ENCODE measurements at places on chromosomes 4 and X. TPM values are rescaled to one million over a fixed set of nuclear protein-coding genes. Genes with fewer than 3 reads are reported as not detected.

DNA sequence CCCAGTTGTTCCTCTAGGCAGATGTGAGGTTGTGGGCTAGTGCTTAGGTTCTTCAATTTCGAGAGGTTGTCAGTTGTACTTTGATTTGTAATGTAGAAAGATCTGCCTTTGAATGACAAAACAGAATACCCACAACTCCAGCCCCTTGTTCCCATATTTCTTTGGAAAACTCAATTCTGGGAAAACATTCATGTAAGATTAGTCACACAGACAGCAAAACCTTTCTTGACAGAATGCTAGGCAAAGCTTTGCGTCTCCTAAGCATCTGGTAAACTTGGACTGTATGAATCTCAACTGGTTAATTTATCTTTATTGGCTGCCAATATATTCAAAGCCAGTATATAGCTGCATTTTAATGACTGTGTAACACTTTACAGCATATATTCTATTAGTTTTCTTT, 34.9 kb downstream of the NOCT start:
- no peak overlapping the region for H3K4me3 ChIP-seq
- no peaks in the 10 kb centered on the region for H3K27me3 ChIP-seq
- no peak for DNase-seq
- no peaks in the 10 kb centered on the region for H3K4me1 ChIP-seq
- H3K36me3 ChIP-seq = no peaks in the 10 kb centered on the region
- no peak overlapping the region for H3K27ac ChIP-seq

- H3K36me3 ChIP-seq = no peaks in the 10 kb centered on the region
- no peaks in the 10 kb centered on the region for H3K4me1 ChIP-seq
- H3K4me3 ChIP-seq = no peak overlapping the region
- no peak for DNase-seq
Observed at GRCh38 chrX:128676651-128677050, 624.4 kb upstream of the ACTRT1 start.

DNA sequence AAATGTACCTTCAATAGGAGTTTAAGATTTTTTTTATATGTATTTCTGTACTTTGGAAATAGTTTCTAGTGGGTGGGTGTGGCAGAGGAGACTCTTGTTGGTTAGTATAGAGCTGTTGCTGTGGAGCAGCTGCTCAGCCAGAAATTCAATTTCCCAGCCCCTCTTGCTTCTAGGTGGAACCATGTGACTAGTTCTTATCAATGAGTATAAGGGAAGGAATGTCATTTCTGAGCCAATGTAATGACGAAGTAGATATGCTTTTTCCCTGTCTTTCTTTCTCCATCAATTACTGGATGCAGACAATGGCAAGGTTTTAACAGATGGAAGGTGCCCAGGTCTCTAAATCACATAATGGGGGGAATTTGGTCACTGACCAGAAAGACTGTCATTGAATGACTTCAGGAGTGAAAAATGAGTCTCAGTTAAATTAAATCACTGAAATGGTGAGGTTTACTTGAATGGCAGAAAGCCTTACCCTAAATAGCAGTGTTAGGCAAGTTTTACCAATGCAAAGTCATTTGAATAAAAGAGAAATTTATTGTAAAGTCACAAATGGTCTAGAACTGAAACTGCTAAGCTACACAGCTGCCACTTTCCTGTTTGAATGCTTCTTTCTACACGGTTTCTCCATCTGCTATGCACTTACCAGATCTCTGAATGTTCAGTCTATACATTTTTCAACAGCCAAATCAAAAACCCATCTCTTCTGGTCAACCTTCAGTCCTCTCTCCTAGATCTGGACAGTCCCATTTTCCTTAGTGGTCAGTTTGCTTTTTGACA, 795.4 kb upstream of the MAGEB2 start:
- DNase-seq = no peak
- H3K27ac ChIP-seq = no peak overlapping the region
- no peaks in the 10 kb centered on the region for H3K36me3 ChIP-seq
- no peak overlapping the region for H3K4me3 ChIP-seq
- H3K27me3 ChIP-seq = no peaks in the 10 kb centered on the region

GRCh38 chr4:79466621-79467020, 58.6 kb upstream of the GK2 start:
- H3K4me1 ChIP-seq = no peaks in the 10 kb centered on the region
- no peaks in the 10 kb centered on the region for H3K27me3 ChIP-seq
- no peaks in the 10 kb centered on the region for H3K36me3 ChIP-seq

GRCh38 chrX:74272230-74272629, 31.8 kb upstream of the ZCCHC13 start:
- H3K36me3 ChIP-seq = no peaks in the 10 kb centered on the region
- no peak for DNase-seq
- H3K4me1 ChIP-seq = no peaks in the 10 kb centered on the region
- H3K27me3 ChIP-seq = no peaks in the 10 kb centered on the region

- H3K4me3 ChIP-seq = no peak overlapping the region
- no peaks in the 10 kb centered on the region for H3K4me1 ChIP-seq
- DNase-seq = no peak
- no peak overlapping the region for H3K27ac ChIP-seq
Observed at GRCh38 chr4:25174674-25175073, 14.4 kb upstream of the SEPSECS start.

GRCh38 chr4:153788413-153789276, at the start of gene SFRP2:
SFRP2 (minus strand) TSS chr4:153789083; CDS start chr4:153788835, 248 bp downstream.
- peaks cover 33% of the 10 kb centered on the region for H3K27me3 ChIP-seq
- no peaks in the 10 kb centered on the region for H3K4me1 ChIP-seq
- H3K4me3 ChIP-seq = no peak within 1 kb of the TSS
- no peaks in the 10 kb centered on the region for H3K36me3 ChIP-seq
- no peak within 1 kb of the TSS for H3K27ac ChIP-seq

DNA sequence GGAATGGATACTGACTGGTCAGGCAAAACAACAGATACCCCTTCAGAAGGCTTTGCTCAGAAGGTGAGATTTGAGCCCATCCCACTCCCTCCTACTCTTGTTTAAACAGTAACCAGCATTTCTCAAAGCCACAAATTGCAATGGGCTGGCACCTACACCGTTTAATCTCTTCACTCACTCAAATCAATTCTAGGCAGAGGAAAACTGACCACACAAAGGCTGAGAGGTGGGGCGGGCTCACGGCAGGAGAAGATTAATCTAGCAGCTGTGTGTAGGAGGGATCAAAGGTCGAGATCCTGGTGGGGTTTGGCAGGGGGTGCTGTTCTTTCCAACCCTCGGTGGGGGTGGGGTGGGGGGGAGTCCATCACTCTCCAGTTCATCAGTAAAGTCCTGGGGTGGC, 622.4 kb downstream of the BCOR start:
- H3K4me3 ChIP-seq = no peak overlapping the region
- H3K4me1 ChIP-seq = no peaks in the 10 kb centered on the region
- DNase-seq = no peak
- no peaks in the 10 kb centered on the region for H3K36me3 ChIP-seq
- no peak overlapping the region for H3K27ac ChIP-seq

DNA sequence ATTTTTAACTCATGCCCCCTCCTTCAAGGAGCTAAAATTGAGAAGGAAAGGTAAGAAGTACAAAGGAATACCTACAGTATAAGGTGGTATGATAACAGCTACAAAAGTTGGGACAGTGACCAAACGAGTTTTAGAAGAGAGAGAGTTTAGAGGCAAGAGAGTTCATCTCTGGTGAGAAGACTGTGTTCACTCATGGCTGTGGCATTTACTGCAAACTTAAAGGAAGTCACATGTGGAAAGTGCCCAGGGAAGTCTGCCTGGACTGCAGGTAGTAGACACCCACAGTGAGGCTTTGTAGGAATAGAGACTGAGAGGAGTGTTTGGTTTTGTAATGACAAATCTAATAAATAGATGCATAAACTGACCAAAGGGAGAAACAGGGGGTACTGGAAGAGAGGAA, 493.5 kb downstream of the IL15 start:
- H3K4me3 ChIP-seq = no peak overlapping the region
- no peak for DNase-seq
- no peak overlapping the region for H3K27ac ChIP-seq
- H3K4me1 ChIP-seq = no peaks in the 10 kb centered on the region

DNA sequence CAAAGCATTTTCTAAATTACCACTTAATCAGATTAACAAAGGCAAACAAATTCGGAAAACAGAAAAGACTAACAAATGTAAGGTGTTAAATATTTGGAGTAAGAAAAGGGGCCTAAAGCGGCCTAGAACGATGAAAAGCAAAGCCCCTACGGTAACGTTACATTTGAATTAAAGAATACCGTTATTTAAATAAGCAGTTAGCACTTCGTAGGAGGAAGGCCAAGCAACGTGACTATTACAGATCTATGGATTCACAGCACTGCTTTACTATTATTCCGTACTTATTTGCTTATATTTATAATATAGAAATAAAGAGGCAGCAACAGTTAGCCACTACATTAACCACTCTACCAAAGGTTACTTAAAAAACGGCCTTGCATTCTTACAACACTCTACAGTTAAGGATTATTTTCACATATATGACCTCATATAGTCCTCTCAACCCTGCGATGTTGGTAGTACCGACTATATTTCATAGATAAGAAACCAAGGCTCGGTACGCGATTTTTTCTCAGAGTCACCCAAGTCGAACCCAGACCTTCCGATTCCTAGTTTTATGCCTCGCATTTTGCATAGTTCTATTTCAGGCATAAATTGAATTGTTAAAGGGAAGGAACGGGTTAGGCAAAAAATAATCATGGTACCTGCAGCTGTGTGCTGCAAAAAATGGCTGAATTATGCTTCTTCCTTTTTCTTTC, 2.9 kb downstream of the KLHL15 start:
- no peaks in the 10 kb centered on the region for H3K27me3 ChIP-seq
- peak overlapping the region; percentile 67 for H3K4me3 ChIP-seq
- H3K27ac ChIP-seq = peak overlapping the region; percentile 97
- DNase-seq = no peak
- no peaks in the 10 kb centered on the region for H3K4me1 ChIP-seq

DNA sequence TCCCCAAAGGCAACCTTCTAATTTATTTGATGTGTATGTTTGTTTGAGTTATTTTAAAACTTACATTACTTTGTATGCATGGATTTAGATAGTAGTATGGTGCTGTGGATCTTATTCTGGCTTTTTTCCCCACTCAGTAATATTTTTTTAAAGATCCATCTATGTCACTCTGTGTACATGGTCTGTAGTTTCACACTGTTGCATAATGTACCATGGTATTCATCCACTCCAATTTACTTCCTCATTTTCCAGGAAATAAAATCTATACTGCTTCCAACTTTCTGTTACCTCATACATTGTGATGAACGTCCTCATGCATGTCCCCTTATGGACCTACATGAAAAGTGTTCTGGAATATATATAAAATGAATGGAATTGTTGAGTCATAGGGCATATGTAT, 17.6 kb downstream of the ARMCX2 start:
- DNase-seq = no peak
- H3K4me3 ChIP-seq = no peak overlapping the region
- no peak overlapping the region for H3K27ac ChIP-seq
- no peaks in the 10 kb centered on the region for H3K27me3 ChIP-seq
- H3K36me3 ChIP-seq = no peaks in the 10 kb centered on the region

DNA sequence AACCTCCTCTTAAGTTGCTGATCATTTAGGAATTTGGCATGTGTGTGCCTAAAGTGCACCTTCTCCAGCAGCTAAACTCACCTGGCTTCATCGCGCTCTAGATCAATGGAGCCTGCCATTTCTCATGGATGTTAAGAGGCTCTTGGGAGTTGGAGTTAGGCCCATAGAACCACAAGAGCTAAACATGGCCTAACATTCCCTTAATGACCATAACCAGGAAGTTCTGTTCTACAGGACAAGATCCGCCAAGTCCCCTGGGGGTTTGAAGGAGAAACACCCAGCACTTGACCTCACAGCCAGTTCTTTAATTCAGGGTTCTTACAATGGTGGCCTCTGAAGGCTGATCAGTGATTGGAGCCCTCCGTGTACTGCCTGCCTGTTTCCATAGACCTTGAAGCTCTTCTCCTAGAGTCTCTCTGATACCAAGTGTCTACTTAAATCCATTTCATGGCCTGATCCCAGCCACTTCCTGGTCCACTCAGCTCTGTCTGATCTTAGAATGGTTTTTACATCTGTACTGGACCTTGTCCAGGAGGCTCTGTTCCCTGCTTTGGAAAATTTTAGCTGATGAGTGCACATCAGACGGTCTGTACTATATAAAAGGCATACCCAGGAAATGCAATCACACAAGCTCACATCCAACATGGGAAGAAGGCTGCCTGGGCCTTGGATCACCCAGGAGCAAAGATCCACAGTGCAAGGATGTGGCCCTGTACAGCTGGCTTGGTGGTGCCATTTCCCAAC, 45.1 kb downstream of the RPS3A start:
- H3K27ac ChIP-seq = no peak overlapping the region
- H3K4me3 ChIP-seq = no peak overlapping the region
- DNase-seq = no peak
- H3K4me1 ChIP-seq = no peaks in the 10 kb centered on the region
- H3K27me3 ChIP-seq = no peaks in the 10 kb centered on the region

DNA sequence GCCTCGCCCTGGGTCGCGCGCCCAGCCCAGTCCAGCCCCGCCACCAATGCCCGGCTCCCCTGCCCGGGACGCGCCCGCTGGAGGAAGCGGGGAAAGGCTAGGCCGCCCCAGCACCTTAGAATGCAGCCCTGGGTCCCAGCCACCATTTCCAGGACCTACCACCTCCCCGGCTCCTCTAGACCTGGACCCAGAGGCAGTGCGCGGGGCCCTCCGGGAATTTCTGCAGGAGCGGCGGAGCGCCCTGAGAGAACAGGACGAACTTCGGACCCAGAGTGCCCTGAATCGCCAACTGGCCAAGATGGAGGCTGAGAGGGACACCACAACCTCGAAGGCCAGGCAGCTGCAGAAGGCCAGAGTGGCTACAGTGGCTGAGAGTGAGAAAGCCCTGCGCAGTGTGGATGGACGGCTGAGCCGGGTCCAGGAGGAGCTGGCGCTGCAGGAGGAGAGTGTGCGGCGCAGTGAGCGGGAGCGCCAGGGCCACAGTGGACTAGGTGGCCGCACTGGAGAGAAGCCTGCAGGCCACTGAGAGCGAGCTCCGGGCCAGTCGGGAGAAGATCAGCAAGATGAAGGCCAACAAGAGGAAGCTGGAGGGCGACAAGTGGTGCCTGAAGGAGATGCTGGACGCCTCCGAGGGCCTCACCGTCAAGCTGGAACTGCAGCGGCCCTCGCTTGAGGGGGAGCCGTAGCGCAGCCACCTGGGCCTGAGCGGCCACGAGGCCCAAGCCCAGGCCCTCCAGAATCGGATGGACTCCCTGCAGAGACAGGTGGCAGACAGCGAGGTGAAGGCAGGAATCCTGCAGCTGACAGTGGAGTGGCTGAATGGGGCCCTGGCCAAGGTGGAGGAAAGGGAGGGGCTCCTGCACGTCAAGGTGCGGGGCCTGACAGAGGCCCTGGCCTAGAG, 15.5 kb downstream of the SMIM10L2A start:
- H3K36me3 ChIP-seq = no peaks in the 10 kb centered on the region
- no peaks in the 10 kb centered on the region for H3K4me1 ChIP-seq
- no peak overlapping the region for H3K4me3 ChIP-seq
- H3K27me3 ChIP-seq = no peaks in the 10 kb centered on the region
- no peak overlapping the region for H3K27ac ChIP-seq

DNA sequence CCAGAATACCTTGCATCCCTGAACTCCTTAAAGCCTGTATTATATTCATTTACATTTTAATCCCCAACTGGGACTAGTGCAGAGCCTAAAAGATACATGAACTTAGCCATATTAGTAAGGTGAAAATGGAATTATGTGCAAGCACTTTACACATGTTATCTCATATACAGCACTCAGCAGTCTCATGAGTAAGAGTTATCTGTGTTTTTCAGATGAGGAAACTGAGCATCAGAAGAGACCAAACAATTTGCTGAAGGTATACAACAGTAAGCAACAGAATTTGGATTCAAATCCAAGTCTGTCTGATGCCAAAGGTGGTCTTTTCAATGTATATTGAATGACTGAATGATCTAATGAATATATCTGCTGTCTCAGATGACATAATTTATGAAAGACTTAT, 12.3 kb downstream of the ATP7A start:
- H3K36me3 ChIP-seq = no peaks in the 10 kb centered on the region
- no peaks in the 10 kb centered on the region for H3K4me1 ChIP-seq
- no peak for DNase-seq
- no peaks in the 10 kb centered on the region for H3K27me3 ChIP-seq
- no peak overlapping the region for H3K4me3 ChIP-seq

Gene STK26
- 3.7 TPM for total RNA-seq

Gene GABRE
- 8.4 TPM for total RNA-seq

Gene NDST4
- total RNA-seq = not detected
